ENCODE measurements at places on chromosomes 3 and 15.
A peak's percentile ranks its signal among the peaks of the same experiment; 100 is the strongest.

DNA sequence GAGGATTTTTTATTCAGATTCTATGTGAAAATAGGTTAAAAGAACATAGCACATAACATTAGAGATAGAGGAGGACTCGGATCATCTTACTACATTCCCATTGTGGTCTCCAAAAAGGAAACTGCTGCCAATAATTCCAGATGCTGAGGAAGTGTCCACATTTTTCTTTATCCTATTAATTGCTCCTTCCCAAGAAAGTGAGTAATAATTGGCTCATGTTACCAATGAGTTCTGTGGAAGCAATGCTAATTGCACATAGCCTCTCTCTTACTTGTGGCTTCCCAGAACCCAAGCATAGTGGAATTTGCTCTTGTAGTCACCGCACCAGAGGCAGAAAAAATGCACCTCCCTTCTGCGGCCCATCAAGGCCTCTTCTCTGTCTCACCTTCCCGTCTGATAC, 208.4 kb downstream of the PLOD2 start:
- no peak for DNase-seq

GRCh38 chr3:53354945-53355498, 7.7 kb upstream of the DCP1A start:
- DNase-seq, result no peak

- no peak for DNase-seq
Observed at GRCh38 chr3:127427666-127428065, 139.8 kb upstream of the PRR20G start.

GRCh38 chr3:107578523-107578922, 55.8 kb downstream of the BBX start:
- DNase-seq, result no peak

GRCh38 chr3:136495213-136495612, 245.1 kb downstream of the PCCB start:
- DNase-seq, result no peak

DNA sequence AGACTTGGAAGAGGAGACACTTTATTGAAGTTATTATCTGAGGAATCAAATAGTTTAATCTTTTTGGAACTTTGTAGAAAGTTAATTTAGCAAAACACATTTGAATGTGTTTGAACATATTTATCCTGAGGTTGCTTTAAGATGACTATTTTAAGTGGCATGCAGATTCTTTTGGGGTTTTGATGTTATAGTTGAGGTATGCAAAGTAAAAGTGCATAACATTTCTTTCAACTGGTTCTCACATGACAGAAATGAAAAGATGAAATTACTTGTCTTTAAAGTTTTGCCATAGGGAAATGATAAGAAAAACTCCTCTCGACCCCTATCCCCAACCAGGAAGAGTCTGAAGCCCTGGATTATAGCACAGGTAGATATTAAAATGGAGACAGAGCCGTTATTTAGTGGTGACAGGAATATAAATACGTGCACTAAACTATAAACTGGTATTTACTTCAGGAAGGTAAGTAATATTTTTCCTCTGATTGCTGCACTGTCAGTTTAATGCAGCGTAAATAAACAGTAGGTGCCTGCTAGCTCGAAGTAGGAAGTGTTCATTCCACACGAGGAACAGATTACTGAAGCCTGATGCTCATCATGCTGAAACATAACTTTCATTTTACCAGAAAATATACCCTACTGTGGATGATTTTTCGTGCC, 15.1 kb upstream of the SATB1 start:
- no peak for DNase-seq

GRCh38 chr3:11548721-11549131, 95.0 kb downstream of the VGLL4 start:
- DNase-seq, result no peak

DNA sequence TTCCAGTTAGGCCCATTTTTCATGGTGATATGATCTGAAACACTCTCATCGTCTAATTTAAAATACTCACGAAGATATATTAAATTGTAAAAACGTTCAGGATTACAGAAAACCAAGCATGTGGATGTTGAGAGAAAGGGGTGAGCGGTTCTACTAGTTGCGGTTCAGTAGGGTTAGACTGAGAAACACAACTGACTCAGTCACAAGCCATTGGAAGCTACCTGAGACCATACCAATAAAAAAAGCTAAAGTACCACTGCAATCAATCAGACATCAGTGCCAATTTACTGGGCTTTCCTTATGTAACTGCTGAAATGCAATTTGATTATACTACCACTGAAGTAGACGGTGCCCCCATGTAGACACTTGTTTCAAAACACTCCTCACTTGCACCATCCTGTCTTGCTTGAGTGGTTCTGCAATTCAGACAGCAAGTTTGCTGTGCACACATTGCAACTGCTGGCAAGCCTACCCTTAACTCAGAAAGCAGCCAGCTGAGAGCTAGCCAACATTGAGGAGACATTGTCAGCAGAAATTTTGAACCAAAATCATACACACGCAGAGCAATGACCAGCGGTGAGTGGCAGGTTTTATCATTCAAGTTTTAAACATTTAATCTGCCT, 368.7 kb upstream of the ARHGEF26 start:
- no peak for DNase-seq

- no peak for DNase-seq
Observed at GRCh38 chr3:196378146-196378841, 40.1 kb upstream of the TM4SF19 start.

DNA sequence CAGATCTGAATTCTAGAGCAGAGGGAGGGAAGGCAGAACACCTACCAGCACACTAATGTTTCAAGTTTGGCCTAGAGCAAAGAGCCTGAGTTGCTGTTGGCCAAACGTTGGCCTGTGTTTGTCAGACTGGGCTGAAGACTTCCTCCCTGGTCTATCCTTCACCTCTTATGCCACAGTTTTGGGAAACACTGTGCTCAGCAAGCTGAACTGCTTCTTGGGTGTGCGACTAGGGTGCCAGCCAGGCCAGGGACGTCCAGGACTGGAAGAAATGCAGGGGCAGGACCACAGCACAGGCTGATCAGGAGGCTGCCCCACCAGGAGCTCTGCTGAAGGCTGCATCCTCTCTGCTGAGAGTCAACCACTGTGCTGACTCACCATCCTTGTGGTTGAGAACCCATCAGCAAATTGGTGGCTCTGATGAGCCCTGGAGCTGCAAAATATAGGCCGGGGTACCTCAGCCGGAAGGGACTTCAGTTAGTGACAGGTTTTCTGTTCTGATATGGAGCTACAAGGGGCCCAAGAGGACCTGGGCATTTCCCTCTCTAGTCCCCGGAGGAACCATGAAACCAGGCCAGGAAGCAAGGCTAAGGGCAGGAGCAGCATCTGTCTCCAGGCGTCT, 131.6 kb upstream of the RASGRP1 start:
- DNase-seq, result no peak

DNA sequence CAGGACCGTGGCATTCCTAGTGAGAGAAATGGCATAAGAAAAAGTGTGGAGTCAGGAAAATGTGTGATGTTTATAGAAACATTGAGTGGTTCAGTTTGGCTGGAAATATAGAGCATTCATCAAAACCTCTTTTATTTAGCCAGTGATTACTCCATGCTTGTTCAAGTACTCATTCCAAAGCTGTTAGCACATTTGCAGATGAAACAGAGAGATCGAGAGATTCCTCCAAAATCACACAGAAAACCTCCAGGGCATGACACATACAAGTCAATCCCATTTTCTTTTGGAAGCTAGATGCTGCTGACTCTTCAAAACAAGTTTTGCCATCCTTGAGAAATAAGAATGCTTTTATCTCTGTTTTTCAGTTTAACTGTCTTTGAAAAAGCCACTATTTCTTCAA, 11.5 kb upstream of the MB21D2 start:
- DNase-seq, result no peak

GRCh38 chr3:193711964-193712598, 119.1 kb downstream of the OPA1 start:
- no peak for DNase-seq

GRCh38 chr3:147937891-147938290, 528.7 kb downstream of the ZIC1 start:
- no peak for DNase-seq

DNA sequence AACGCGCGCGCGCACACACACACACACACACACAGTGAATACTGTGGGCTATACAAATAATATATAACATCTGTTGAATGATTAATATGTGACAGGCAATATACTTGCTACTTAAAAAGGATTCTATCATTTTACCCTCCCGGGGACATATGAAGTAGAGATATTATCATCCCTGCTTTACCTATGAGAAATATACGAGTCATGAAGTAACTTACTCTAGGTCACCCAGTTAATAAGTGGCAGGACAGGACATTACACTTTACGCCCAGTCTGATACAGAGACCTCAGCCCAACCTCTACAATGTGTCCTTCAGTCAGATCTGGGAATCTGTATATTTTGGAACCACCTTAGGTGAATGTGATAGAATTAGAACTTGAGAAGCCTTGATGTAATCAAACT, 55.4 kb downstream of the CCDC54 start:
- DNase-seq, result no peak

DNA sequence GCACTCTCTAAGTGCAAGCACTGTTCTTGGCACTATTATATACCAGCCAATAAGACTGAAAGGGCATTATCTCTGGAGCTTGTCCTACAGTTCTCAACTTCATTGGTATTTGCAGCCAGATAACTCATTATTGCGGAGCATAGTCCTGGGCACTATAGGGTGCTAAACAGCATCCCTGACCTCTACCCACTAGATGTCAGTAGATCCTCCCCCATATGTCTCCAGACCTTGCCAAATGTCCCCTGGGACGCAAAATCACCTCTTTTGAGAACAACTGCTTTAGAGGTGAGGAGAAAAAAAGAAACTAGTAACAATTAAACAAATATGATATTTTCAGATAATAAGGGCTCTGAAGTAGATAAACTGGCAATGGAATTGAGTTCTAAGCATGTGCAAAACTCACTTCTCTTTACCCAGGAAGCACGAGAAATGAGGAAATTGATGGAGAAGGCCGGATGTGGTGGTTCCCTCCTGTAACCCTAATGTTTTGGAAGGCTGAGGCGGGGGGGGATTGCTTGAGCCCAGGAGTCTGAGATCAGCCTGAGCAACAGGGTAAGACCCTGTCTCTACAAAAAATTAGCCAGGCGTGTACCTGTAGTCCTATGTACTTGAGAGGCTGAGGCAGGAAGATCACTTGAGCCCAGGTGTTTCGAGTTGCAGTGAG, 61.4 kb downstream of the FRMD4B start:
- no peak for DNase-seq

GRCh38 chr15:39321977-39322376, 258.9 kb upstream of the THBS1 start:
- DNase-seq, result no peak

DNA sequence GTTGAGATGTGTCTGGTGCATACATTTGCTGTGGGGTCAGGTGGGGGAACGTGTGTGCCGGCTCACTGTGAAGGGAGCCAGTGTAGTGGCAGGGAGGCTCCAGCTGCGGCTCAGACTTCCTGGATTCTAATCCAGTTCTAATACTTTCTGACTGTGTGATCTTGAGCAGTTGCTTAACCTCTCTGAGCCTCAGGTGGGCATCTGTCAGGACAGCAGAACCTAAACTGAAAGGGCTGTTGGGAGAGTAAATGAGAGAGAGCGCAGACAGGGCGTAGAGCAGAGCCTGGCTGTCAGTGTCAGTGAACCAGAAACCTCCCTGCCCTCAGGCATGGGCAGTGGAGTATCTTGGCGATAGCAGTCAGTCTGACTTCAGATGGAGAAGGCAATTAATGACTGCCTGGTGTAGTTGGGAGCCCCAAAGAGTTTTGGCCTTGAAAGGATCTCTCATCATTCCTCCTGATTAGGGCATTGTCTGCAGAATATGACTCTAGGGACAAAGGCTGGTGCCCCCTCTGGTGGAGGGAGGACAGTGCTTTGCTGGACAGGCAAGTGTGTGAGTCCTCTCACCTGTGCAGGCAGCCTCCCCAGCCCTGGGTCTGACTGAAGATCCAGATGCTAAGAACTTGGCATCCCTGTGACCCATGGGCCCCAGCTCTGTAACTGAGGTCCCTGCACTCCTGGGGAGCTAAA, 9.6 kb downstream of the KBTBD13 start:
- no peak for DNase-seq

- no peak for DNase-seq
Observed at GRCh38 chr3:64956711-64957325, 269.0 kb upstream of the ADAMTS9 start.

- DNase-seq, result peak; percentile 45
Observed at GRCh38 chr3:146277953-146278631, 27.2 kb upstream of the PLSCR4 start.

DNA sequence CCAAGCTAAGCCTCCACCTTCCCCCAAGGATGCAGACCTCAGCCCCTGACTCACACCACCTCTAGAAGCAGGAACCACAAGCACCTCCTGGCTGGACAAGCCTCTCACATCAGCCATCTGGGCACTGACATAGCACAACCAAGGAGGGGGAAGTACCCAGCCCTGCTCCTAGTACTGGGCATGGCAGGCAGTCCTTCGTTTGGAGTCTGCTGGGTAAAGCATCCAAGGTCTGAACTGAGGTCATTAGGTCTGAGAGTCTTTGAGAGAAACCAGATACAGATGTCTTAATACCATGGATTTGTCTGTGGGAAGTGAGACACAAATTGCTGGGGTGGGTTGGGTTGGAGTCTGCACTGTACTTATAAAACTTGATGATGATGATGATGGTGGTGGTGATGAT, 61.8 kb downstream of the CCDC33 start:
- no peak for DNase-seq

- DNase-seq, result no peak
Observed at GRCh38 chr15:57914350-57915055, 151.0 kb downstream of the ALDH1A2 start.

GRCh38 chr3:169999433-169999832, 32.8 kb downstream of the SEC62 start:
- no peak for DNase-seq

DNA sequence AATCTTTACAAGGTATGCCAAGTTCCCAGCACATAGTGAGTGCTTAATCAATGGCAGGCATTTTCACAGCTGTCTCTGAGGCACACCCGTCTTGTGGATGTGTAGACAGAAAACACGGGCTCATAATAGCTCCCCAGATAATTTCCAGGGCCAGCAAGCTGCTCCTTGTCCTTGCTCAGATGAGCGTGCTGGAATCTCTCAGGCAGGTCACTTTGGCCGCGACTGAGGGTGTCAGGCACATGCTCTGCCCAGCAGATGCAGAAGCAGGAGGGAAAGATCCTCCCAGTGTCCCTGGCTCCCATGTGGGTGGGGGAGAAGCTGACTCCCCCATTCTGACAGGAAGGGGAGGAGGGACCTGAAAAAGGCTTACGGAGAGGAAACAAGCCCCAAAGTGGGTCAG, 35.6 kb upstream of the SLC6A1 start:
- no peak for DNase-seq
